ENCODE measurements at places on chromosomes 4 and X.

DNA sequence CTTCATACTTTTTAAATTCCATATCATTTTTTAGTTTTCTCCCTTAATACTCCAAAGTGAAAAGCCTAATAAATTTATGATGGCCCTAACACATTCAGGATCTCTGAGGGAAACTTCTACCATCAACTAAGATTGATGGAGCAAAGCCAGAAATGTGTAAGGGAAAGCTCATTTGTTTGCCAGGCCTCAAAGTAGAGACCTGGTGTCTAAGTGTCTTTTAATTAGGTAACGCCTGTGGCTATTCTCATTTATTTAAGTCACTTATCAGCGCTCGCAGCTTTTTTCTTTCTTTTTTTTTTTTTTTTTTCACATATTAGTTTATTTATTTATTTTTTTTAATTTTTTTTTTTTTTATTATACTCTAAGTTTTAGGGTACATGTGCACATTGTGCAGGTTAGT, 242.4 kb downstream of the TMA16 start:
- DNase-seq, result no peak

DNA sequence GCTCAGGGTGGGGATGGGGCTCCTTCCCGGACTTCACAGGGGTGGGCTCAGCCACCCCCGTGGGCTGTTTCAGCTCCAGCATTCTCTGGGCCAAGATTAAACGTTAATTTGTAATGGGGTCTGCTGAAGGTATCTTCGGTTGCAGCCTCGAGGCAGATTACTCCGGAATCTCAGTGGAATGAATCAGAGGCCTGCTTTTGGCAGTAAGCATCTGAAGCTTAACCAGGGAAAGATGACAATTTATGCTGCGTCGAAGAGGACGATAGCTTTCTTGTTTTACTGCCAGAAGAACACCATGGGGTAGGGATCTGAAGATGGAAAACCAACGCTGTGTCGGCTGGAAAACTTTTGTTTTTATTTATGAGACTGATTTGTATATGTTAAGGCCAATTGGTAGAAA, 129.2 kb upstream of the MSX1 start:
- DNase-seq, result no peak

DNA sequence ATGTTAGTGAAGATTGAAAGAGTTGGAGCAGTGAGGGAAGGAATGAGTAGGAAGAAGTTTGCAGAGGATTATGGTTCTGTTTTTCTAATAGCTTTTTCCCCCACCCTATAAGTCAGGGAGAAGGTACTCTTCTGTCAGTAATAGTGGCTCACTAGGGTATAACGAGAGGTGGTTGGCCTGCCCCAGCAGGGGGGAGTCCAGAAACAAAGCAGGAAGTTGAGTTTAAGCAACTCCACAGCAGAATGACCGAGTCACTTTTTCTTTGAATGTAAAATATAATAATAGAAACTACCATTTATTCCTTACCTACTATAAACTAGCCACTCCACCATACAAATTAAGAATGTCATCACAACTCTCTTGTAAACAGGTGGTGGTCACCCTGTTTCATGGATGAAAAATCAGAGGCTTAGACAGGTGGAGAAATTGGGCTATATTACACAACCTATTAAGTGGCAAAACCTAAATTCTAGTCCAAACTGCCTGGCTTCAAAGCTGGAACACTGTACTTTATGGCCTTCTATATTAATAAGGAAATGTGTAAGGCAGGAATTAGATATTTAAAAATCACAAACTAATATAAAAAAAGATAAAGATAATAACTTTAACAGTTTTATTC, 21.9 kb downstream of the AP1AR start:
- no peak for DNase-seq

- no peak for DNase-seq
Observed at GRCh38 chr4:104909376-104909775, 237.3 kb upstream of the TET2 start.

DNA sequence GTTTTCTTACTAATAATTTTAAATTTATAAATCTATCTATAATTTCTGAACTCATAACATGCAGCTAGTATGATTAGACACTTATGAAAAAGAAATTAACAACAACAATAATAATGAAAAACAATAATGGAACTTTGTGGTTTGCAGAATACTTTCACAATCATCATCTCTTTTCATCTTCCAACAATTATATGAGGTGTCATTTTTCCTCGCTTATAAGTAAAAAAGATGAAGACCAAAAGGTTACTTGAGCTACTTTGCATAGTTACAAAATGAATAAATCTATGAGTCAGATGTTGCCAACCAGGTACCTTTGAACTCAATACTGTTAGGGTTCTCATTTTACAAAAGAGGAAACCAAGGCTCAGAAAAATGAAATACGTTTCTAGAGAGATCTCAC, 98.5 kb upstream of the ELOVL6 start:
- no peak for DNase-seq

DNA sequence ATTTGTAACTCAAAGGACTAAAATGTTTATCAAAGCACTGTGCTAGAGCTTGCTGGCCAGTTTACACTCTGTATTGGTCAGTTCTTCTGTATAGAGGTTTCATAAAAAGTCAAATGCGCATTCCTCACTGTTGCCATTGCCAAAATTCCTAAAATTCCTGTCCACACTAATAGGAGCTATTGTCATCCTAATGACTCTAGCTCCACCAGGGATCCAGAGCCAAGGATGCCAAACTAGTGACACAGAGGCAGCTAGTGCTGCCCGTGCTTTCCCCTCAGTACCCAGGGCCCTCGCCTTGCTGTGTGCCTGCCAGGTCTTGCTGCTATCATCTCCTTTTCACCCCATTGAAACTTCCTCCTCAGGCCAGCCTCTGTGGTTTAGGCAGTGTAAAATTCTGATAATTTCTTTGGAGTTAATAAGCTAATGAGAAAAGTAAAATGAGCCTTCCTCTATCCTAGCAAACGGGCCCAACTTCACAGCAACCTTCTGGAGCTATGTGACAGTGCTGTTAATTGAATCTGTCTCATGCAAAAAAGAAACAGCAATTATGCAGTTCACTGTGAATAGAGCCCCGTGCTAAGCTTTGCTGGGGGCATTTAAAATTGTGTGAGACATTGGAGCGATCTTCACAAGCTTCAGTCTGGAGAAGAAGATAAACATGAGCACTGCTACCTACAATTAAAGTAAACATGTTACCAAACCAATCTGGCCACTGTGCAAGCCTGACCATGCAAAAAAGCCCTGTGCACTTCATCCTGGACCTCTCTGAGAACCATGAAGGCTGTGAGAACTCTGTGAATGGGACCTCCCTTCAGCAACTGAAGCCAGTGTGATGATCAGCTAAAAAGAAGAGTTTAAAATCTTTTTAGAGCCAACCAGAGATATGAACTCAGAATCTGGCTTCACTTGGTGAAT, 43.1 kb upstream of the FGF2 start:
- peak; percentile 94 for DNase-seq
